HT-29 (cell line): ENCODE measurements at places on chromosomes 3 and 15.

GRCh38 chr15:38671006-38671387 lies 106.4 kb upstream of the RASGRP1 start:
- DNase-seq = no peak

DNA sequence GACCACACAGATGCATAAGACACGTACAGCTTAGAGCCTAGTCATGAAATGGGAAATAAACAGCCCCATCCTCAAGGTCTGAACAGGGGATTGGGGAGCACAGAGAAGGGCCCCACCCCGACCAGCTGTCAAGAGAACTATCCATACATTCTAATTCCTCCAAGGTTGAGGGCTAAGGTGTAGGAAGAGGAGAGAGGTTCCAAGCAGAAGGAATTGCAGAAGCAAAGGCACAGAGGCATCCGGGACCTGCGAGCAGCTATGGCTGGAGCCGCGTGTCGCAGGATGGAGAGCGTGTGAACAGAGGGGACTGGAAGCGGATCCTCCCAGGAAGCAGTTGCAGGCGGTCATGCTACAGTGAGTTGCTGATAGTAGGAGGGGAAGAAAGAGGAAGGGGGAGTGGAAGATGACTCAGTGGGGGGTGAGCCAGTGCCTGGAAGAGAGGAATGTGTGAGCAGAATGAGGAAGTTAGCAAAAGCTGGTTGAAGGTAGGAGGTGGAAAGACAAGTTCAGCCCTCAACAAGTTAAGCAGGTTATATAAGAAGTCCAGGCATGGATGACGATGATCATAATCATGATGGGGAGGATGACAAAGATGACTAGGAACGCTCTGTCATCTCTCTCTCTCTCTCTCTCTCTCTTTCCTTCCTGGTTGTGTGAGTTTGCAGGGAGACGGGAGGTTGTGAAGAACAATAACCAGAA lies 89.7 kb downstream of the LIPC start:
- DNase-seq = peak; percentile 81

GRCh38 chr15:84911879-84912660 lies 27.6 kb downstream of the SLC28A1 start:
- peak; percentile 74 for DNase-seq

DNA sequence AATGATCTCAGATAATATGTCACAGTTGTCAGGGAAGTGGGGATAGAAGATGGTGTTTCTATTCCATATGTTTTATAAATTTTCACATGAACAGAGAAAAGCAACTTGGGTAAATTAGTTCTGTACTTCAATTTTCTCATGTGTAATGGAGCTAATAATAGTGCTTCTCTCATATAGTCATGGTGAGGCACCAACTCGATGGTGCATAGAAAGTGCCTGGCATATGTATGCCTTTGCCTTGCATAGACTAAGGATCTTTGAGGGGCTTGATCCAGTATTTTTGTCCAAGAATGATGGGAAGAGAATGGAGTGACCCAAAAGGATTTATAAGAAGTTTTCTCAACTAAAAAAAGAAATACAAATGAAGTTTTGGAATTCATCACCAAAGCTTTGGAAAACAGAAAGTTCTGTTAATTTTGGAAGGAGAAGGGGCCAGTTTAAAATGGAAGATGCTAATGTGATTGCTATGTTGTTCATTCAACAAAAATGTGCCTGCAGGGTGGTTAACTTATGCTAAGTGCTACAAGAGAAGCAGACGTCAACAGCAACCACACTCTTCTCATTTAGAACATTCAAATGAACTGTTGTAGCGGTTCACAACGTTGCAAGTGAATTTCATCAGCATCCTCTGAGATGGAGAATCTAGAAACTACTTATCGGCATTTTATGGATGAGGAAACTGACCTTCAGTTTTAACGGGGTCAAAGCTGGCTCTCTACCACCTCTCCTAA lies 86.1 kb downstream of the RTP4 start:
- DNase-seq = no peak

- no peak for DNase-seq
These were observed 78.9 kb downstream of the RBPMS2 start for GRCh38 chr15:64696481-64696880.

- DNase-seq = no peak
These were observed 17.3 kb upstream of the UBE2E2 start for GRCh38 chr3:23185861-23186260.

- DNase-seq = no peak
These were observed 25.9 kb downstream of the EXOG start for GRCh38 chr3:38522002-38522401.

- DNase-seq = no peak
These were observed 26.7 kb downstream of the PIK3CA start for GRCh38 chr3:179174898-179175297.

DNA sequence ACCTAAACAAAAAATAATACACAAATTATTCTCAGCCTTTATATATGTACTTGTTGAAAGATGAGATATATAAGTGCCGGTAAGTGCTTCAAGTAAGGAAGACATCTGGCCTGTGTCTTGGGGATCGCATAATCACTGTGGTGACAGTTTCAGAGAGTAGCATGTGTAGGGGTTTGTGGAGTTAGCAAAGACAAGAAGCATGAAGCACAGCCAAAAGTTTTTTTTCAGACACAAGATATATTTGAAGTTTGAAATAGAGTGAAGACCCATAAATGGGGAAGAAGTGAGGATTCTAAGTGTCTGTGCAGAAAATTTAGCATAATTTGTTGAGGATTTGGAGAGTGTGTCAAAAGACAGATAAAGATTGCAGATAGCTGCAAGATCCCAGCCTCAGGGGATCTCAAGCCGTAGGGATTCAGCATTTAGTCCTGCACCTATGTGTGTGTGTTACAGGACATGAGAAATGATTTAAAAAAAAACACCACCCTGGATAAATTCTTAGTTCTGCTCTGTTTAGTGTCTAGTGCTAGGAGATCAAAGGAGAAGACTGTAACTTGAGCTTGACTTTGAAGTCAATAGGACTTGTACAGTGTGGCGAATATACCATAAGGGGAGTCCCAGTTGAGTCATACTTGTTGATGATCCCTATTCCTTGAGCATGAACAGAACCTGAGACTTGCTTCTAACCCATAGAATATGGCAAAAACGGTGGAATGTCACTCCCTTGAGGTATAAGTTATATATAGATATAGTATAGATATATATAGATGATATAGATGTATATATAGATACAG lies 123.9 kb upstream of the GRM7 start:
- DNase-seq = no peak

DNA sequence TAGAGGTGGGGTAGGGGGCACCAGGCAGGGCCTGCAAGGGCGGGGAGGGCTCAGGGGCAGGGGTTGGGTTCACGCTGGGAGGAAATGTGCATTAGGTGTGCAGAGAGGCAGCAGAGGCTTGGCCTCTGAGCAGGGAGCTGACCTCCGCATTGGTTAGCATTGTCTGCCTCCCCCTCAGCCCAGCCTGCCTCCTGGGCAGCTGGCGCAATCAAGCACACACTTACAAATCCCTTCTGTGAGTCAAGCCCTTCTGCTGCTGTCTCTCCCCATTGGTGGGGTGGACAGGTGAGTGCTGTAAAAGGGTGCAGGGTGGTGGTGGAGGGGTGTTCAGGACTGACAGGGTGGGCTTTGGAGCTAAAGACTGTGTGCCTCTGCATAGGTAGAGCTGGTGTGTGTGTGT lies 9.3 kb downstream of the LOXL1 start:
- DNase-seq = no peak

GRCh38 chr15:53274630-53275029 lies 484.5 kb upstream of the ONECUT1 start:
- DNase-seq = no peak

DNA sequence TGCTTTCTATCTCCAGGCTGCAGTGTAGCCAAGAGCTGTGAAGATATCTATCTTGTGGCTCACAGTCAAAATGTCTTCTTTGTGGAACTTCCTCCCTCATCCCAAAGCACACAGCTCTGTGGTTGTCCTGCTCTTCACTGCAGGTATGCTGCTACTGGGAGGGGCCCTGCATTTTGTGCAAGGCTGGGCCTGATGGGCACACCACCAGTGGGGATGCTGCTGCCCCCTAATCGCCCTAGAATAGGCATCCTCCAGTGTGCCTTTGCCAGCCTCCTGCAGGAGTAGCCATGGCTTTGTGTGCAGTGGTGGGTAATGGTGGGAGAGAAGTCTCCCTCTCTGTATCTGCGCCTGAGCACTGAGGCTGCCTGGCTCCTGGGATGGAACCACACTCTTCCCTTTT lies 297.3 kb downstream of the DOCK3 start:
- no peak for DNase-seq

- no peak for DNase-seq
These were observed 22.6 kb downstream of the SRP14 start for GRCh38 chr15:40016224-40016865.

GRCh38 chr15:94671858-94672532 lies 440.6 kb downstream of the MCTP2 start:
- DNase-seq = no peak

DNA sequence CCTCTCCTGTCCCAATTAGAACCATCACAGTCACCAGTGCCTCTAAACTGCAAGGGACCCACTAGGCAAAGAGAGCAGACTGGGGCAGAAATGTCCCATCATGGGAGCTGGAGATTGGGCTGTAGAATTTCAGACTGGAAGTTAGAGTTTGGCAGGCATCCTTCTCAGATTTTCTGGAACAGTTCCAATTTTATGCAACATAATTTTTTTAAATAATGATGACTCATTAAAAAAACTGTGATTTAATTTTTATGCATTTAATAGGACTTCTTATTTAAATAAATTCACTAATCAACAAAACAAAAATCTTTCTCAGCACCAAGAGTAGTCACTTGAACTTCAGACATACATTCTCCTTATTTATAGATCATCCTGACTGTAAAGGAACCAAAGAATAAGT lies 84.6 kb upstream of the SLC7A14 start:
- DNase-seq = no peak

DNA sequence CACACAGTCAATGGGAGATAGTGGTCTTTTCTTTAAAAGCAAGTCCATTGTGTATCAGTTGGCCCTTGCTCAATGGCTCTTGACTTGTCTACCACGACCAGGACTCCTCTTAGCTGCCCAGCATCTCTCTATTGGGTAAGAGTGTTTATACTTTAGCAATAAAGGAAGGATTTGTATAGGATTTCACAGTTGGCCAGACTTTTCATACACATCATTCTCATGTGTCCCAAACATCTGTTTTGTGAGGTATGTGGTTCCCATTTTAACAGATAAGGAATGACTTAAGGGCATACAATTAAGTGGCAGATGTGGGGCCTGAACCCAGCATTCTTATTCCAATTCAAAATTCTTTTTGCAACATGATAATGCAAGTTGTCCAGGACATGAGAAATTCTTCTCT lies 191.5 kb downstream of the CHST2 start:
- no peak for DNase-seq

- DNase-seq = peak; percentile 26
These were observed 40.4 kb downstream of the PRR23E start for GRCh38 chr3:127233371-127233770.

DNA sequence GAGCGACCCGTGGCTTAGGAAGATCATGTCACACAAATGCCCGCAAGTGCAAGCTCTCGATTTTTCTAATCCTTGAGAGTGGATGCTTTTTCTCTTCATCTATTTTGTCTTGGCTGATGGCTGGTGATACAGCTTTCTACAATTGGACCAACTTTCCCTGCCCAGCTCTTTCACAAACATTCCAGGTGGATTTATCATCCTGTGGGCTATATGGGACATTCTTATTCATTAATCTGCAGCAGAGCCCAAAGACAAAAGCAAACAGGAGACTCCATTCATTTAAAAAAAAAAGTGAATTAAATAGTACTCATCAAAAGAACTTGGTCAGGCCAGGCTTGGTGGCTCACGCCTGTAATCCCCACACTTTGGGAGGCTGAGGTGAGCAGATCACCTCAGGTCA lies 14.2 kb upstream of the TSEN2 start:
- DNase-seq = peak; percentile 30

- no peak for DNase-seq
These were observed 78.2 kb downstream of the CLSTN2 start for GRCh38 chr3:140013220-140013619.

- no peak for DNase-seq
These were observed 545.8 kb upstream of the ADAMTS9 start for GRCh38 chr3:65233561-65233960.
